ENCODE measurements at places on chromosomes 4 and X.

GRCh38 chr4:16019649-16020048 lies 56.7 kb upstream of the FGFBP2 start:
- DNase-seq, result no peak

DNA sequence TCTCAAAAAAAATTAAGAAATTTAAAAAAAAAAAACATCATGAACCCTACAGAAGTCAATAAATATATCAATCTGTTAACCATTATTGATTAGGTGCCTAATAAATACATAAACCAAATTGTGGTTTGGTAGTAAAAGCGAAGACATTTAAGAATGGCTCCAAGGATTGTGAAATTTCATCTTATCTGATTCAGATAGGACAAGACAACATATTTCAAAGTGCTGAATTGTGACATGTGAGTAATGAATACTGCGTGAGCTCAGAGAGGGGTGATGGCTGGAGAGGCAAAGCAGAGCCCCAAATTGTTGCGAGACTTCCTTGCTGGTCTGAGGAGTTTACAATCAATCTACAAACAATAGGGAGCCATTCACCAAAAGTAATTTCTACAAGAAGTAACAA lies 8.2 kb downstream of the AMBN start:
- DNase-seq, result no peak

- DNase-seq, result no peak
These were observed 35.7 kb upstream of the CDS1 start for GRCh38 chr4:84547211-84547610.

- no peak for DNase-seq
These were observed 60.4 kb upstream of the TAF9B start for GRCh38 chrX:78199851-78200250.

- no peak for DNase-seq
These were observed 20.7 kb upstream of the MAB21L2 start for GRCh38 chr4:150561143-150561737.

DNA sequence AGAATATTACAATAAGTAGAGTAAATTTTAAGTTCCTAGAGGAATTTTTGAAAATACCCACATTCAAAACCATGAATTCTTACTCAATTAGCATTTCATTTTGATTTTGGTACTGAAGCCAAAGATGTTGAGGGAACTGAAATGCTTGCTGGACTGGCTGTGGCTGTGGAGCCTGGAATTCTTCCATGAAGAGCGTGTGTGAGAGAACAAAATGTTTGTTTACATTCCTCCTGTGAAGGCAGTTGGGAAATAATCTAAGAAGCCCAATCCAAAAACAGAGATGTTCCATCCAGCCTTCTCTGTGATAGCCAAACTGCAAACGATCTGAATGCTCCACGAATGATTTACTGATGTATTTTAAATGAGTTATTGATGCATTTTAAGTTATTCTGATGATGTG lies 3.8 kb upstream of the ADH1B start:
- DNase-seq, result no peak

DNA sequence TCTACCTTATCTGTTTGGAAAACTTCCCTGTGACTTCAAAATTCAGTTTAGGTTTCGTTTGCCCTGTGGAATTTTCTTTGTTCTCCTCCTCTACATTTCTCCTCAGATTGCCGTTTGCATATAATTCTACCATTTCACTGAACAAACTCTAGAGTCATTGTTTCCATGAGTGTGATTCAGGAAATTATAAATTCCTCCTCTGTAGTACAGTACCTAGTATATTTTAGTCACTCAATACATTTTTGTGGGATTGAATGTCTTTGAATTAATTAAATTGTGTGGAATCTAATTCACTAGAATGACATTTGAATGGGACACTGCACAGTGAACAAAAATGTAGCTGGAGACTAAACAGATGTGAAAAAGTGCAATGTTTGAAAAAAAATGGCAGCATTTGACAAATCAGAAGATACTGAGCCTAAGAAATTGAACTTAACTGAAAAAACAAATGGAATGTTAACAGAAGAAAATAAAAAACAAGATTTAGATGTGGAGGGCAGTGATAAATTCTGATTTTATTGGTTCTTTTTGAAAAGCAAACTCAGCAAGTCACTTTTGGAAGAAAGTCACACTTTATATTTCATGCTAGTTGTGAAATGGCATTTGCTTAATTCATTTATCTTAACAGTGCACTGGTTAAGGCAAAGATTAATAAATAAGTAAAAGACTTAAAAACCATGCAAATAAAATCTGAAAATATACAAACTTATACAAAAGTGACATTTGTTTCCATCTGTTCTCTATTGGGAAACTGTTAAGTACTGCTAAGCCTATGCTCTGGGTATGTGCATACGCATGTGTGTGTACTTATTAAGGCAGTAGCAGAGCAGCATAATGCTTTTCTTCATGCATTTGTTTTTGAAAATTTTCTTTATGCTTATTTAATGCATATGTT lies 512.3 kb downstream of the FAT4 start:
- no peak for DNase-seq

DNA sequence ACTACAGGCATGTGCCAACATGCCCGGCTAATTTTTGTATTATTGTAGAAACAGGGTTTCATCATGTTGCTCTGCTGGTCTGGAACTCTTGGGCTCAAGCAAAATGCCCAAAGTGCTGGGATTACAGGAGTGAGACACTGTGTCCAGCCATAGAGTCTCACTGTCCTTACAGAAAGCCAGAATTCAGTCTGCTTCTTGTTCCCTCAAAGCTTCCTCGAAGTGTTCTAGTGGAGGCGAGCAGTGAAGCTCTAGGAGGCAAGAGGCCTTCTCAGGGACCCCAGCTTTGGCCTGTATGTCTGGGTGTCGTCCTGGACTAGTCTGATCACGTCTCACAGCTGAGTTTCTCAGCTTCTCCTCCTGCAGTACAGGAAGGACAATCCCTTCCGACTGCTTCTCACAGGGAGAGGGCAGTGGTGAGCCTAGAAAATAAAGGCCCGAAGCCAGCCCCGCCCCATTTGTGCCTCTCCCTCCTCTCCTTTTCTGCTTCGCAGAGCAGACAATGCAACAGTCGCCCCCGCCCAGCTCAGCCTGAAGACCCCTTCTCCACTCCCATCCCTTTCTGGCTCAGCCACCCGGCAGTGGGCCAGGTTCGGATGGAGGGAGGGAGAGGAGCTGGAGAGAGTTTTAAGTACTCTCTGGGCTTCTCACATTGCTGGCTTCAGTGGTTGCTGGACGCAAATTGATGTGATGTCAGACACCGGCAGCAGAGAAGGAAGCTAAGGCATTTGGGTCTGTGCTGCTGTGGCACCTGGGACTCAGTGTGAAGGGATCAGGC lies 11.1 kb upstream of the FAM3A start:
- DNase-seq, result peak; percentile 75
